ENCODE measurements at places on chromosomes 12 and 14.

- no peak for DNase-seq
Observed at GRCh38 chr12:41224066-41224465, 35.9 kb downstream of the PDZRN4 start.

DNA sequence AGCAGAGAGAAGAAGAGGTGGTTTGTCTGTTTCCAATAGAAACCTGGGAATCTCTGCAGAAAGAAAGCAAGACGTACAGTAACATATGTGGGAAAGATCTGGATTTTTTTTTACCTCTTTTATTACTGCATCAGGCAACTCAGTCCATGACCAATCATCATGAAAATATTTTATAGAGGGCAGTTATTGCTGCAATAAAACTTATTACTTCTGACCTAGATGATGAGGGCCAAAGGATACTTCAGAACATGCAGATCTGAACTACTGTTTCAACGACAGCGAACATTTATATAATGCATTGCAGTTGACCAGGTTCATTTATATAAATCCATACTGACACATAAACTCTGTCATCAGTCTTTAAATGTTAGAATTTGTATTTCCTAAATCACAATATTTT is 67.7 kb downstream of the STAB2 start:
- no peak for DNase-seq

DNA sequence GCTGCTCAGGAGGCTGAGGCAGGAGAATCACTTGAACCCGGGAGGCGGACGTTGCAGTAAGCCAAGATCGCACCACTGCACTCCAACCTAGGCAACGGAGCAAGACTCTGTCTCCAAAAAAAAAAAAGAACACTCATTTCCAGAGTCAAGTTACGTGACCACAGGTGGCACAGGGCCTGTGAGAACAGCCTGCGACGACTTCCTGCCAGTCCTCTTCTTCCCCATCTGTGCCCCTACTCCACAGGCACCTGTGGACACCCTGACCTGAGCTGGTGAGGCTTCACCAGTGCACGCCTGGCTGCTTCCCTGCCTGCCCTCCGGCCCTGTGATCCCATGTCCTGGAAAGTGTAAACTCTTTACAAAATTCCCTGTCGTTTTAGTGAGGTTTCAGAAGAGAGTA is 77.7 kb downstream of the PPP2R5C start:
- DNase-seq = no peak

DNA sequence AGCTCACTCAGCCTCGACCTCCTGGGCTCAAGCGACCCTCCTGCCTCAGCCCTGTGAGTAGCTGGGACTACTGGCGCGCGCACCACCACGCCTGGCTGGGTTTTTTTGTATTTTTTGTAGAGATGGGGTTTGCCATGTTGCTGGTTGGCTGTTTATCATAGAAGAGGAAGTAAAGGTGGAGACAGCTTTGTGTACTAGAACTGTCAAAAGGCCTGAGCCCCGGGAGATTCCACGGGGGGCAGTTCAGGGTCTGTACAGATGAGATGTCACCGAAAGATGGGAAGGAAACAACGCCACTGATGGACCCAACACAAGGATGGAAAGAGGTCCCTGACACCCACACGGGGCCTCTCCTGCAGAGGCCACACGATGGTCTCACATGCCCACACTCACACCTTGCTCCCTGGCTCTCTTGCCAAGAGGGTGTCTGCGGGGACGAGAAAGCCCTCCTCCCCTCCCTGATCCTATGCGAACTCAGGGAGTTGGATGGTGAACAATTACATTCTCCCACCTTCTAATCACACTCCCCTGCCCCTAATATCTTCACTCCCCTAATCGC is 66.6 kb downstream of the KDM2B start:
- no peak for DNase-seq

GRCh38 chr12:113912760-113913329 is 53.3 kb downstream of the RBM19 start:
- DNase-seq = peak; percentile 81

DNA sequence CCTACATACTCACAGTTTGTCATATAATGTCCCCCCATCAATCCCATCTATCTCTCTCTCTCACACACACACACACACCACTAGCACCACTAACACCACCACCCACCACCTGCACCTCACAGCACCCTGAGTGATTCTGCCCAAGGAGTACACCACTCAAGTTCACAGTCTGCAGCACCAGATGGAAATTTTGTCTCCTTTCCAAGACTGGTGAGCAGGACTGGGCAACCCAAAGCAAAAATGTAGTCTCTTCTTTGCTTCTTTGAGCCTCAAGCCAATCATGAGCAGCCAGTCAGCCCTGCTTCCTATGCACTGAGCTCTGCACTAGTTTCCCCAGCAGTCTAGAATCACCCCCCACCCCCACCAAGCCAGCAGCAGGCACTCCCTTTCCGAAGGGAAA is 15.0 kb upstream of the ARMH4 start:
- no peak for DNase-seq

DNA sequence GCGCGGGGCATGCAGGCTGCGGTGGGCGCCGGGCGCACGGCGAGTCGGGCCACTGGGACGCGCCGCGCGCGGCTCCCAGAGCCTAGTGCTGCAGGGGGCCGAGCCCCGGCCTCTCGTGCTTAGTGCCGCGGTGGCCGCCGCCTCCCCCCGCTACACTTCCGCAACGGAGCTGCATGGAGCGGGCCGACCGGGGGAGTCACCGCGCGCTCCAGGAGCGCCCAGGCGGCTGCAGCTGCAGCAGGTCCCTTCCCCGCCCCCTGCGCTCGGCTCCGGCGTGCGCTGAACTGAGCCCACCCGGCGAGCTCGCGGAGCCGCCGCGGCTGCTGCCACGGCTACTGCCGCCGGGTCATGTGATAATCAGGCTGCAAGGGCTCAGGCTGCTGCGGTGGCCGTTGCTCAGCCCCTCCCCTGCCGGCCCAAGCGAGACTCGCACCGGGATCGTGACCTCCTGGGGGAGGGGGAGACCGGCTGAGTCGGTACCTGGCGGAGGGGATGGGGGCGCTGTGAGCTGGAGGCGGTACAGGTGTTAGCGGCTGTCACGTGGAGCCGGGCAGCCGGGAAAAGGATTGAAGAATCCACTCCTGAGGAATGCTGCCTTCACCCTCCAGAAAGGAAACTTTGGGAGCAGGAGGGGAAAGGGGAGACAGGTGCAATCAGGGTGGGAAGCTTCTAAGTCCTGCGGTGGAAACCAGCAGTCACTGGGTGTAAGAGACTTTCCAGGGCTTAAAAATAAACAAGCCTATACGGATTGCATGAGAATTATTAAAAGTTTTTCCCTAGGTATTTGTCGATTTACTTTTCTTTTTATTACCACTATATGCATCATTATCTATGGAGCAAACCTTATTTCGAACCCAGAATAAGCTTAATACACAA is at the start of gene PPM1H:
PPM1H (minus strand) TSS at position 352 of the 876 bp plus-strand sequence. CDS start 414 bp downstream, outside the sequence.
- DNase-seq = peak; percentile 38

DNA sequence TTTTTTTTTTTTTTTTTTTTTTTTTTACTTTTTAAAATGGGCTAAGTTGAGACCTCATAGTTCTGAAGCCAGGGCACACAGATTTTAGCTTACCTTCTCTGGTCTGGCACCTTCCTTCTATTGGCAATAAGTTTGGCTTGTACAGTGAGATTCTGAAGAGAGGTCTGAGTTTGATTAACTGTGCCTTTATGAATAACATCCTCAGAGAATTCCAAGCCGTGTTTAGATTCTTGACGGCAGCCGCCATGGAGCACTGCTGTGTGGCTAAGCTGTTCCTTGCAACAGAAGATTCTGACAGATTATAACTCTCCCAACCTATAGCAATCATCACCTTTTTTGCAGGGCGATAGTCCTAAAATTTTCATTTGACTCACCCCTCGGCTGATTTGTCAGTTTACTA is 354.9 kb upstream of the FAR2 start:
- DNase-seq = no peak

- DNase-seq = no peak
Observed at GRCh38 chr12:100382338-100382737, 25.5 kb downstream of the SLC17A8 start.

GRCh38 chr12:51823875-51824565 is 24.5 kb downstream of the FIGNL2 start:
- DNase-seq = no peak

DNA sequence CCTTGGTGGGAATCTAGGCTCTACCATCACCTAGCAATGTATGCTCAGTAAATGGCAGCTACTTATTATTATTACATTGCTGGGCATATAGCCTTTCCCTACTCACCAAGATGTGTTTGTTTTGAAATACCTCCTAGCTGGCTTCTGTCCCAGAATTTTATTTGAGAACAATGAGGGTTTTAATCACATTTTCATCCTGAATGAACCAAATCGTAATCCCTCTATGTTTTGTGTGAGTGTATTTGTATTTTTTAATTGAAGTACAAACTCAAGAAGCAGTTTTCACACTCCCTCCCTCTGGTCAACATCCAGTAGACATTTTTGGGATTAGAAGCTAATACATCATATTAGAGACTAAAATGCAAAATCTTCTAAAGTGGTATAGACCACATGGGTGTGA is 7.6 kb downstream of the SLC7A8 start:
- no peak for DNase-seq

- DNase-seq = no peak
Observed at GRCh38 chr12:120091371-120092090, 25.0 kb downstream of the RAB35 start.

- no peak for DNase-seq
Observed at GRCh38 chr14:89926694-89927093, 27.8 kb downstream of the EFCAB11 start.

Data from spinal cord (tissue), 10 donors.